ENCODE measurements at places on chromosomes 3 and 15.

GRCh38 chr3:177358091-177358976, 161.1 kb upstream of the TBL1XR1 start:
- DNase-seq, result peak; percentile 48

- DNase-seq, result no peak
Measured at GRCh38 chr3:121111914-121112612, 204.1 kb downstream of the STXBP5L start.

DNA sequence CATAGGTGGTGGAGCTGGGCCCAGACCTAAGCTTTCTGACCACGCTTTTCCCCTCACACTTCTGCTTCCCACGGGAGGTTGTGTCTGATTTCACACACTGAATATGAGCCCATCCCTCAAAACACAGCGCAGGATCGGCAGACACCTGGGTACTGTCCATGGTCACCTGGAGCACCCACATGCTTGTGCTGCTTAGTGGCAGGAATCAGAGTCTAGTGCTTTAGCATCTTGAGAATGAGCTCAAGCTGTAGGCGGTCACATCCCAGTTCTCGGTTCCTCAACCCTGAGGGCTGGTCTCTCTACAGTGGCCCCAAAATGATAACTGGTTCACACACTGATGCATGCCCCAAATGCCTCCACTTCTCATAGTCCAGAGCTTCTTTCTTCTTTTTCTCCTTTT, 111.0 kb downstream of the SEMA5B start:
- no peak for DNase-seq

- DNase-seq, result no peak
Measured at GRCh38 chr15:56866803-56867202, 51.6 kb upstream of the TCF12 start.

DNA sequence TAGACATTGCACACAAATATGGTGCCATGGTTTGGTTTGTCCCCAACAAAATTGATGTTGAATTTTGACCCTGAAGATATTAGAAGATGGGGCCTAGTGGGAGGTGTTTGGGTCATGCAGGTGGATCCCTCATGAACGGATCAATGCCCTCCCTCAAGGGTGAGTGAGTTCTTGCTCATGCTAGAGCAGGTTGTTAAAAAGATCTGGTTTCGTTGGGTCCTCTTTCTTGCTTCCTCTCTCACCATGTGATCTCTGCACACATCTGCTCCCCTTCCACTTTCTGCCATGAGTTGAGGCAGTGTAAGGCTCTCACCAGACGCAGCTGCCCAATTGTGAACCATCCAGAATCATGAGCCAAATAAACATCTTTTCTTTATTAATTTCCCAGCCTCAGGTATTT, 87.8 kb upstream of the MDFIC2 start:
- DNase-seq, result no peak

GRCh38 chr3:116483135-116483534, 37.8 kb upstream of the LSAMP start:
- no peak for DNase-seq

DNA sequence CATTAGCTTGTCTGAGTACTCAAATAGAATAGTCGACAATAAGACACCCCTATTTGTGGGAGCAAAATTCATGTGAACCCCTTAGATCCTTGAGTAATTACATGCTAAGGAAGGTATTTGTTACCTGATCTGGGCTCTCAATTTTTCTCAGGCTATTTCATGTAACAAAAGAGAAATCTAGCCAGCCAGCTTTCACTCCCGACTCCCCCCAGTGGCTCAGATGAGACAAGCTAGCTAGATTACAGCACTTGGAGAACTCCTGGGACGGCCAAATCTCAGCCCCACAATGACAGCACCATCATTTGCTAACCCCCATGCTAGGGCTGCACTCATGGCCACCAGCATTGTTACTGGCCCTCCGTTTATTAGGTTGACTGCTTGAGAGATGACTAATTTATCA, 41.3 kb downstream of the GLDN start:
- DNase-seq, result peak; percentile 57

GRCh38 chr15:88623061-88623460, 1.9 kb downstream of the AEN start:
- no peak for DNase-seq

DNA sequence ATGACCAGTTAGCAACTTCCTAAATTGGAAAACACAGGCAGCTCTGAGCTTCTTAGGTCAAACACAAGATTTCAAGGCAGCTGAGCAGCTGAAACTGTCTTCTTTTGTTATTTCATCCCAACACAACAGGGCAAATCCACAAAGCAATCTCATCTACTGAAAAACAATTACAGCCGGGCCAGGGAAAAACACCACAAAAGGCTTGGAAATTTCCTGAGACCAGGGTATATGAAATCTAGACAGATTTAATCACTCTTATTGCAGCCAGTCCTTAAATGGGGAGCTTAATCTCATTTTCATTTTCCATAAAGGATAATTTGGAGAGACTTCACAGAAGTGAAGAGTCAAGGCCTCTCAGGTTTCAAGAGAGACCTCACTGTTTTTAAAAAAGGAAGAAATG, 181.8 kb downstream of the SSR3 start:
- DNase-seq, result no peak

DNA sequence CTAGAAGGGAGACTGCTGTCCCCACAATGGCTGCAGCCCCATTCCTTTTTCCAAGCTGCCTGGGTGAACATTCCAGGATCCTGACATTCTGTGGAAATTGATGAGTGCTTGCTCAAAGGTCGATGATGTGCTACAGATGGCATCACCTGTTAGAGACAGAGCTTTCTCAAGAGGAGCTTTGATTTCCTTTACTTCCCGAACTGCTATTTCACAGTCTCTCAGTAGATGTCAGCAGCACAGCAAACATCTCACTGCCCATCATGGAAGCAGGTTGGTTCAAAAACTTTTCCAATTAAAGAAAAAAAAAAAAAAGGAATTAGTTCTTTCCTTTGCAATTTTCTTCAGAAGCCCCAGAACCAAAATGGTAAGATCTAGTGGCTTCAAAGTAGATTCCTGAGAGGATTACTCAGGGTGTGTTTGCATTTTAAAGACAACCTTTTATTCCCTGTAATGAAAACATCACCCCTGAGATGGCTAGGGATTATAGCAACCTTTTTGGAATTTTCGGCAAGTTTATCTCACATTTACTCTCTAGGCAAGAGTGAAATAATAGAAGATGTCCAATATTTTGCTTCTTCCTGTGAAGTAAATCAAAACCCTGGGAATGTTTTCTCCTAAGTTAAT, 44.8 kb downstream of the POLR2M start:
- DNase-seq, result no peak
